ENCODE measurements at places on chromosomes 12 and 14.

DNA sequence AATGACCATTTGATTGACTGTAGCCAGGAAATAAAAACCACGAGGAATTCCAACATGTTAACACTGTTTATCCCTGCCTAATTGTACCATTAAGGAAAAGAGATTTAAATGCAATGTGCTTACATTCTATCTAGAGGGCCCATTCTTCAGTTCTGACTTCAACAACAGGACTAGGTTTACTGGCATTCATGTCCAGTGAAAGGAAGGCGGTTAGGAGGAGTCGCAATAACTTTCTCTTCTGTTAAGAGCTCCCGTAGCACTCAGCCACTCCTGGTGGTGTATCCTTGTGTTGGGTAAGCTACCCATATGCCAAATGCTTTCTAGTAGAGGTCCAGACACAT lies 154.7 kb downstream of the STXBP6 start:
- DNase-seq = no peak

GRCh38 chr12:6464531-6464930 lies 5.9 kb downstream of the VAMP1 start:
- no peak for DNase-seq

GRCh38 chr14:71497645-71498086 lies 434.6 kb upstream of the RGS6 start:
- no peak for DNase-seq

DNA sequence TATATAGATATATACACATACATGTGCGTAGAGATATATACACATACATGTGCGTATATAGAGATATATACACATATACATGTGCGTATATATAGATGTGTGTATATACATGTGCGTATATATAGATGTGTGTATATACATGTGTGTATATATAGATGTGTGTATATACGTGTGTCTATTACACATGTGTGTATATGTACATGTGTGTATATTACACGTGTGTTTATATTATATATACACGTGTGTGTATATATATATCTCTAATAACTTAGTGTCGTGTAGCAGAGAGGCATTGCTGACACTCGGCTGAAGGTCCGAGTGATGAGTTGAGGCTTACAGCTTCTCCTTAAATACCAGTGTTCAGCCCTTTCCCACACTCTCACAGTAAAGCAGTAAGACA lies 133.7 kb downstream of the GLT1D1 start:
- DNase-seq = no peak

- no peak for DNase-seq
Observed at GRCh38 chr12:42010715-42011114, 134.0 kb downstream of the GXYLT1 start.

DNA sequence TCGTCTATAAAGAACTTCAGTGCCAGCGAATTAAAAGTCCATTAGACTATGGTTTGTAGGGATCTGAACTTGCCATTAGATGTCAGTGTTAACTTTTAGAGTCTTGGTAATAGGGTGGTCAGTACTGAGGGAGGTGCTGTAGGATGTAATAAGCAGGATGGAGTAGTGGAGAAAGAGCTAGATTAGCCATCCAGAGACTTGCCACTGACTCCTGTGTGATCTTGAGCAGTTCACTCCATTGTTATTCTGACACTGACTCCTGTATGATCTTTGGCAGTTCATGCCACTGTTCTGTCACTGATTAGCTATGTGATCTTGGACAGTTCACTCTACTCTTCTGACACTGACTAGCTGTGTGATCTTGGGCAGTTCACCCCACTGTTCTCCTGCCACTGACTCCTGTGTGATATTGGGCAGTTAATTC lies 133.6 kb downstream of the TTLL5 start:
- no peak for DNase-seq

DNA sequence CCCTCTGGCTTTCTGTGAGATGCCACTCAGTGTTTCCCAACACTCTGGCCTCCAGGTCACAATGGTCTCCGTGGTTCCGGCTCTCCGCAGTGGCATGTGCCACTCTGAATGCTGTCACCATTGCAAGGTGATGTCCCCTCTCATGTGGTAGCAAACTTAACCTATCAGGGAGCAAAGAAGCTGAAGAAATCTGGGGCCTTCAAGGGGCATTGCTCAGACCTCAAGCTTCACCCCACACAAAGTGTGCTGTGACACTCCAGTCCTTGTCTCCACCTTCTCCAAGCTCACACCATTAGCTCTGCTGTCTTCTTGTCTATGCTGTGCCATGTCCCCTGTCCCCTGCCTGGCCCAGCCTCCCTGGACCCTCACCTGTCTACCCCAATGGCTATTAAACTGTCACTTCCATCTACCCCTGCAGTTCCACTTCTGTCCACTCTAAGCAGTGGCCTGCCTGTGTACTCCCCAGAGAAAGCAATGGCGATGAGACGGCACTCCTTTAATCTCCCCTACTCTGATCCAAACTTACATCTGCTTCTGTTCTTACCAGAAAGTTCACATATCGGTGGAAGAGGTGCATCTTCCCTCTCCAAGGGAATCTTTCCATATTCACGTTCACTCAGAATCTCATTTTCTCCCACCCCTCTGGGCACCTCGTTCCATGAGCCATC lies 93.7 kb downstream of the DHRS2 start:
- no peak for DNase-seq

DNA sequence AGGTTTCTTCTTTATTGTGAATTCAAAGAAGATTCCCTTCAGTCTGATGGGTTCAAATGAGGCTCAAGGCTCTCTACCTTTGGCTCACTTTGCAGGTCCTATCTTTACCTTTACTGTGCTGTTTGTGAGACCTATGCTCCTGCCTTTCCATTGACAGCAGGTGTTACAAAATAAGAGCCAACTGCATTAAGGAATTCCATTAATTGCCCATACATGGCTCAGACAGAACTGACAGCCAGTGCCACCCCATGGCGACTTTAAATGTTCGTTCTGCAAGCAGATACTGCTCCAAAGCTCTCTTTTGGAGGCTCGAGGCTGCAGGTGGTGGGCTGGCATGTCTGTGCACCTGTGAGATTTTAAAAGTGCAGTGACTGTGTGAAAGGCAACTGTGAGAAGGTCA lies 44.7 kb downstream of the RBM19 start:
- DNase-seq = no peak

- no peak for DNase-seq
Observed at GRCh38 chr14:72709916-72710611, 183.8 kb downstream of the DPF3 start.

DNA sequence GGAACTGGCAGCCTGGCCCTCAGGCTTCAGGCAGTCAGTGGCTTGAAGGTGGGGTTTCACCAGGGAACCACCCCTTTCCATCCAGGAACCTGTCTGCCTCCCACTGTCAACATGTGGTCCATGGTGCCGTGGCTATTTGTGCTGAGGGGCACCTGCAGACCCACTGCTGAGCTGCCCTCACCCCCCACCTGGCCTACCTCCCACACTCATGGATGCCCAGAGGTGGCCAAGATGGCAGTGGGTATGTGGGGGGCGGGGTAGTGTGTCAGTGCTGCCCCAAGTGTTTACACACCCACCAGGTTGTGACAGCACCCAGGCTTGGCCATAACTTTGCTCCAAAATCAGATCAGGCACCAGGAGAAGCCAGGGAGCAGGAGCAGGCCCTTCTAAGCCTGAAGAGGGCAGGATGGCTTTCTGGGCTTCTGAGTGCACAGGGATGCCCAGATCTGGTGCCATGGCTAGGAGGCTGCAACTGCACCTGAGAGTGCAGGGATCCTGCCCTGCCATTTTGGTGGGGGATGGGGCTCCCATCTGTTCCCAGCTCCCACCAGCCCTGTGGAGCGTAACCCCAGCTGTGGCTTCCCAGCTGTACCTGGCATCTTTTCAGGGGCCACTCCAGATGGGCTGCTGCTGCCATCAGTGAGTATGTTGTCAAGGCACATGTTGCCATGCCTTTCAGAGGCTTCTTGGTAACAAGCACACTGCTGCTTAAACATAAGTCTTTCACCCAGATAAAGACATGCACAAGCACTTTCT lies 263.9 kb downstream of the LRIG3 start:
- no peak for DNase-seq

DNA sequence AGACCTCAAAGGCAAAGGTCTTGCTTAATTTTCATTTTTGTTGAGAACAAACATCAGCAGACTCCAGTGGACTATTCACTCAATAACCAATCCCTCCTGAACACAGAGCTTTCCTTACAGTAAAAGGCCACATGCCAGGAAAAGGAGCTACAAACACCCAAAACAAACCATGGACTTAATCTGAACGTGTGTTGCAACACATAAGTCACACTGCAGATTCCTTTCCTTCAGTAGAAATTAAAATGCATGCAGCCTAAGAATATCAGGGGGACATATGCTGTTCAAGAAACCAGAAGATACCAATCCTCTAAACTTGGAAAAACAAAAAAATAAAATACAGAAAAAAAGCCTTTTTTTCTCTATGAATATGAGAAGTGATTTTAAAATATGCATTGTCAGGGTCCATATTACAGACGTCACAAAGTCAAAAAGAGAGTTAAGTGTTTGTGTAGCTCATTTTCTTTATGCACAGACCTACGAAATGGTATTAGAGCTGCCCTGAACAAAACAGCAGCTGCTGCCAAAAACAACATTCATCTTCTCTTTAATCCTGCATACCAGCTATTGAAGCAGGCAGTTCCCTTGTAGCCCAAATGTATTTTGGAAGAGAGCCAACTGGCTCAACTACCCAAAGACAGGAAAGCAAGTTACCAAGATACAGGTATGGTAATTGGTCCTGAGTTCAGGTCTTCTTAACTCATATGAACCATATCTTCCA lies 26.2 kb downstream of the KITLG start:
- no peak for DNase-seq

DNA sequence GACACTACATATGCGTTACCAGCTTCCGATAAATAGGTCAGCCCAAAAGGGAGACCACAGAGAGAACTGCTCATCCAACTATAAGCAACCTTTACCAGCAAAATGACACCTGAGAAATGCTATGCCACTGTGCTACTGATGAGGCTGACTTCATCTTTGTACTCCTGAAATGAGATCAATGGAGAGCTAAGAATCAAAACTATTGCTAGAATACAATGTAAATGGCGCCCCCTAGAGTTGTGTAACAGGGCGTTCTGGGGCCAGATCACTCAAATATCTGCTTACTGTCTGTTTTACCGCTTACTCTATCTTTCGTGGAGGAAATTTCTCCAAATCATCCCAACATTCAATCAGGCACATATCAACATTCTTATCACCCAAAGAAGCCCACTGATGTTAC lies 4.6 kb downstream of the ZNF384 start:
- DNase-seq = no peak

DNA sequence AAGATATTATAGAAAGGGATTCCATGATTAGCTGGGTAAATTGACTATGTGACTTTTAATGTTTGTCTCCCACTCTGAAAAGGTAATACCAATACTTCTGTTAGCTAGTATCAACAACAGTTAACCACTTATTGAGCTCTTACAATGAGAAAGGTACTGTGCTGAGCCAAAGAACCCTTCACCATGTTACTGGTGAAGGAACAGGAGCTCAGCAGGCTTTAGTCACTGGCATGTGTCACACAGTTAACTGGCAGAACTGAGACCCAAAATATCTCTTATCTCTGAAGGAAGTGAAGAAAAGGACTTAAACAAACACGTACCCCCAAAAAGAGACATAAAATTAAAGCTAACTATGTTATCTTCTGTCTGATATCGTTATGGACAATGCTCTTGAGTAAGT lies 170.6 kb downstream of the MED13L start:
- DNase-seq = no peak

GRCh38 chr12:49951411-49952240 lies 1.1 kb downstream of the AQP2 start:
- DNase-seq = no peak

DNA sequence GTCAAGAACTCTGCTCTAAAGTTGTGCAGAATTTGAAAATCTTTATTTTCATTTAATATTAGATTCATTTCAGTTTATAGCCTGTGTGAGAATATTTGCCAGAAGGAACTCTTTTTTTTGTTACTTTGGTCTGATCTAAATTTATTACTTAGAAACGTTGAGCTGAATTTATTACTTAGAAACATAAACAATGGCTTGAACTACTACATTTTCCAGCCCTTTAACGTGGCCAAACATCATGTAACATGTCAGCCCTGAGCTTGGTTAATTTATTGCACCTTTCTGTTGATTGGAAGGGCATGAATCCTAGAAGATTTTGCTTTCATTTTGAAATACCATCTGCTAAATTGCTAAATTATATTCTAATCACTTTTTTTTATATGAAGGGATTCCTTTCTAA lies 241.4 kb downstream of the TMEM117 start:
- no peak for DNase-seq

- no peak for DNase-seq
Observed at GRCh38 chr12:96041181-96041580, 5.8 kb upstream of the LTA4H start.

DNA sequence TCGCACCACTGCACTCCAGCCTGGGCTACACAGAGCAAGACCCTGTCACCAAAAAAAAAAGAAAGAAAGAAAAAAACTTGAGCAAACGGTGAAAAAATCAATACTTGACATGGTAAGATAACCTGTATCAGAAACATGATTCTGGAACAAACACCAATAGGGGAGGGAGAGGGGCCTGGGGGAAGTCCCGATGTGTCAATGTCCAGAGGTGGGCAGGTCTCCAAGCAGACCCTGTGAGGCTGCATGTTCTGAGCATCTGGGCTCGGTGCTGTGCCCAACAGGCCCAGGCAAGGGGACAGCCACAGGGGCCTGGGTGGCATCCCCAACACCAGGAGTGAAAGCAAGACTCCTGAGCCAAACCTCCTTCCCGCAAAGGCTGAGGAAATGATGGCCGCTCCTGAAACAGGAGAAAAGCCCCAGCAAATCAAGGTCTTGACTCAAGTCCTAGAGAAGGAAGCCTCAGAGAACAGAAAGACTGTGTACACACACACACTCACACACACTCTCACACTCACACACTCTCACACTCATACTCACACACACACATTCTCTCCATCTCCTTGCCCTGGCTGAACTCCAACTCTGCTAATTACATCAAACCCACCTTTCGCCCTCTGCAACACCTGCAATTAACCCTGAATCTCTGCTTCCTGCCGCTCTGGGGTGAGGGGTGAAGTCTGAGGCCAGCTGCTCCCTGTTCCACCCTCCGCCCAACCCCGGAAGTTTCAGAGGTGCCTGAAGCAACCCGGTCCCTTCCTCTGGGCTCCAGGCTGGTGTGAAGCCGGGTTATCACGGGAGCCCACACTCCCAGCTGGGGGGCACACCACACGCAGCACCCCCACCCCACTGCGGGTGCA lies 20.4 kb downstream of the CCDC88C start:
- DNase-seq = no peak
